Bone marrow (tissue), 2 donors: ENCODE measurements at places on chromosomes 7 and 10.

DNA sequence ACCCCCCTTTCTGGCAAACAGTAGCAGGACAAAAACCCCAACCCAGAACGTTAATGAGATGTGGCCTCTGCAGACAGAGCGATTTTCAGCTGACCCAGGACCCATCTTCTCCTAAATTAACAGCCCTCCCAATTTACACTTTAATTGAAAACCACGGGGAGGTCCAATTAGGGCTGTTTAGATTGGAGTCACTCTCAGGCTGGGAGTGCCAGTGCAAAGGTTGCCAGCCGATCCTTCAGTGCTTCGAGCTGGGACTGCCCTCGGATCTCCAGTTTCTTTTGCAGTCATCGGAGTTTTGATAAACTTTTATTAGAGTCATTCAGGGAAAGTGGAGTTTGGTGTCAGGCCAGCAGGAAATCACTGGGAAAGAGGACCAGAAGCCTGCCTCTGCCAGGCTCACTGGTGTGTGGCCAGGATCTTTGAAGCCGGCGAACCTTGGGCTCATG is 108.0 kb downstream of the DOCK1 start:
- no peak for DNase-seq

GRCh38 chr7:108270385-108271015 is 140.3 kb upstream of the LAMB4 start:
- DNase-seq: no peak

DNA sequence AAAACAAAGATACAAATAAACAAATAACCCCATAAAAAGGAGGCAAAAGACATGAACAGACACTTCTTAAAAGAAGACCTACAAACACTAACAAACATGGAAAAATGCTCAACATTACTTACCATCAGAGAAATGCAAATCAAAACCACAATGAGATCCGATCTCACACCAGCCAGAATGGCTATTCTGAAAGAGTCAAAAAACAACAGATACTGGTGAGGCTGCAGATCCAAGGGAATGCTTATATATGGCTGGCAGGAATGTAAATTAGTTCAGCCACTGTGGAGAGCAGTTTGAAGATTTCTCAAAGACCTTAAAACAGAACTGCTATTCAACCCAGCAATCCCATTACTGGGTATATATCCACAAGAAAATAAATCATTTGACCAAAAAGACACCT is 80.4 kb upstream of the NRP1 start:
- no peak for DNase-seq

DNA sequence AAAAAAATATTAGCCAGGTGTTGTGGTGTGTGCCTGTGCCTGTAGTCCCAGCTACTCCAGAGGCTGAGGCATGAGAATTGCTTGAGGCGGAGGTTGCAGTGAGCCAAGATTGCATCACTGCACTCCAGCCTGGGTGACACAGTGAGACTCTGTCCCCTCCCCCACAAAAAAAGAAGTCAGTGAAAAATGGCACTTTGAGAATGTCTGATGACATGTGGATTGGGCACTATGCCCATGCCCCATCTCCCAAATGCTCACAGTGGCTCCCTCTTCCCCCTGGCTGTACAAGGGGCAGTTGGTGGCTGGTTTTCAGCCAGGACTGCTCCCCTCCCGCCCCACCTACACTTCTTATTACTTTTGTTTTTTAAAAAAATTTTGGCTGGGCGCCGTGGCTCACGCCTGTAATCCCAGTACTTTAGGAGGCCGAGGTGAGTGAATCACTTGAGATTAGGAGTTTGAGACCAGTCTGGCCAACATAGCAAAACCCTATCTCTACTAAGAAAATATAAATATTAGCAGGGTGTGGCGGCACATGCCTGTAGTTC is 26.1 kb downstream of the IL15RA start:
- no peak for DNase-seq

DNA sequence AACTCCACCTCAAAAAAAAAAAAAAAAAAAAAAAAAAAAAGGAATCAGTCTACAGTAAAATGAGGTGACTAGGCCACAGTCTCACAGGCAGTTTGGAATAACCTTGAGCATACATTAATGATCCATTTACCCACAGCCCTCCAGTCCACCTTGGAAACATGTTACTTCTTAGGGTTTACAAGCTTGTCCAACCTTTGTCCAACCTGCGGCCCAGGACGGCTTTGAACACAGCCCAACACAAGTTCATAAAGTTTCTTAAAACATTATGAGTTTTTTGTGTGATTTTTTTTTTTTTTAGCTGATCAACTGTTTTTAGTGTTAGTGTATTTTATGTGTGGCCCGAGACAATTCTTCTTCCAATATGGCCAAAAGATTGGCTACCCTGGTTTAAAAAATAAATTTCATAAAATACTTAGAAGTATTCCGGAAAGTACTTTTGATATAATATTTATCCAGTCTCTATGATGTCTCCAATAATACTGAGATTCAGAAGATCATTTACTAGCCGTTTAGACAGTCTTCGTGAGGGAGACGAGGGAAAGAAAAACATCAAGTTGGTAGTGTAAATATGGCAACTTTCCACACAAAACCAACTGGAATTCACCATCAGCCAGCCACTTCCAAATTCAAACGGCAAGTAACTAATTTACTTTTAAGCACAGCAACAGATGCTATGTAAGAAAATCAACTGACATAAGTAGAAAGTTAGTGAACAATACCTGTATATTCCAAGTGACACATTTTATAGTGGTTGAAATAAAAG is 9.9 kb downstream of the BAZ1B start:
- DNase-seq: no peak

DNA sequence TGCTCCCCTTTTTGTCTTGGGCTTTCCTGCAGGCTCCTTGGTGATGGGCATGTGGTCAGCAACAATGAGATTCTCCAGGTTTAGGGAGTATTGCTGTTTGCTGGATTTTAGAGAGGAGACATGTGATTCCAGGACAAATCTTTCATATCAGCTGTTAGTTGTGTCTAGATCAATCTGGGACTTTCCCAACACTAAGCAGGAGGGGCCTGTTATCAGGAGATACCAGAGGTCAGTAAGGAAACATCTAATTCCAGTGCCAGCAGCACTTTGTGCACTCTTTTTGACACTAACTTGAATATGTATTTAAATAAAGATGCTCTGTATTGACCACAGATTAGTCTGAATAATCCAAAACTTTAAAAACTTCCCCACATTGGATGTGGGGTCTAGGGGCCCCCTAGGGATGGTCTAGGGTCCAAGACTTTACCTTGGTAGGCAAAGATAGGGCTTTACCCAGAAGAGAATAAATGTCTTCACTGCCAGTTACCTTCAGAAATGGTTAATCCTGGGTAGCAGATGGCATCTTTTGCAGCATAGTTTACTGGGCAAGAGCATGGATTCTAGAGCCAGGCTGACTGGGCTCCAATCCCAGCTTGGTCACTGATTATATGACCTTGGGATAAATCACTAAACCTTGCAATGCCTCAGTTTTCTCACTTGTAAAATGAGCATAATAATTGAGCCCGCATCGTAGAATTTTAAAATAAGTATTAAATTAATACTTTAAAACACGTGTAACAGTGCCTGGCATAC is 6.4 kb upstream of the FIGNL1 start:
- DNase-seq: no peak

DNA sequence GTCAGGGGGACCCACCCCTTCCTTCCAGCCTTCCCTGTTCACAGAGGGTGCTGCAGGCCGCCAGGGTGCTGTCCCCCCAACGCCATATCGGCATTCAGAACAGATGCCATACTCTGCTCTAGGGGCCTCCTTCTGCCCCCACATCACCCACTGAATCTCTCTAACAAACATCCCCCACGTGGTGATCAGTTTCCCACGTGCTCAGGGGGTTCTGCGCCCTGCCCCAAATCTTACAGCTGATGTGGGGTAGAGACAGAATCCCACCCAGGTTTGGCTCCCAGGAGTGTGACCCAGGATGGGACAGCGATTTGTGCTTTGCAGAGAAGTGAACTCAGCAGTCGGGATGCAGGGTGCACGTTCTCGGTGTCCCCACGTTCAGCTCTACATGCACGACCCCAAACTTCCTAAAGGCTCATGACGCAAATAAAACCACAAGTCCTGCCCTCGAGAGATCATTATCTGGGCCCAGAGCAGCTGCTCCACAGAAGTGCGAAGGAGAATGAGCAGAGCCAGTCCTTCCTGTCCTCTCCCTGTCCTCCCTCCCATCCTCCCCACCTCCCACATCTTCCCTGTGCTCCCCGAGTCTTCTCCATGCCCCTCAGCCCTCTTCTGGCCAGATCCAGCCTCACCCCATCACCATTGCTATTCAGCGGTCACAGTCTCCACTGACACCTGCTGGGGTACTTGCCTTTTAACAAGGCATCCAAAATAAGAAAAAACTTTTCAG is 423.4 kb downstream of the DNAJB6 start:
- DNase-seq: no peak

DNA sequence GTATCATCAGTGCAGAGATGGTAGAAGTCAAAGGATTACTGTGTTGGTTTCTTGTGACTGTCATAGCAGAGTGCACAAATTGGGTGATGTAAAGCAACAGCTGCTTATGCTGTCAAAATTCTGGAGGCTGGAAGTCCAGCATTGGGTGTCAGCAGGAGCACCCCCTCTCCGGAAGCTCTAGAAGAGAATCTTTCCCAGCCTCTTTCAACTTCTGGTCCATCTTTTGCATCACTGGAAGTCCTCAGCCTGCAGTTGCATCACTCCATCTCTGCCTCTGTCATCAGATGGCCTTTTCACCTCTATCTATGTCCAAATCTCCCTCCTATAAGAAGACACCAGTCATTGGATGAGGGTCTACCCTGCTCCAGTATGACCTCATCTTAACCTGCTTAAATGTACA is 35.8 kb upstream of the GALNTL5 start:
- no peak for DNase-seq

- DNase-seq: no peak
These were observed 40.2 kb upstream of the PROSER2 start for GRCh38 chr10:11782793-11783557.

DNA sequence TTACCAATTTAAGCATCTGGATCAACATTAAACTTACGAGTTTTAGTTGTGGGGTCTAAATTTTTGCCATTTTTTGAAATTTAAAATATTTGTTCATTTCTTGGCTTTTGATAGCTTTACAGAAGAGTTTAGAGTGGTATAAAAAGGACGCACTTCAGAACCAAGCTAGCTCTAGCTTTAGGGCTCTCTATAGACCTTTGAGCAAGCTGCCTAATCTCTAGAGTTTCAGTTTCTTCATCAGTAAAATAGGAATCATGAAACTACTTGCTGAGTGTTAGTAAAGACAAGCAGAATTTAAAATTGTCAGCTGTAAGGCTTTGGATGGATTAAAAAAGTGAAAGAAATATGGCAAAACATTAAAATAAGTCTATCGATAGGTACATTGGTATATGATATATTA is 266.5 kb downstream of the IPMK start:
- no peak for DNase-seq

DNA sequence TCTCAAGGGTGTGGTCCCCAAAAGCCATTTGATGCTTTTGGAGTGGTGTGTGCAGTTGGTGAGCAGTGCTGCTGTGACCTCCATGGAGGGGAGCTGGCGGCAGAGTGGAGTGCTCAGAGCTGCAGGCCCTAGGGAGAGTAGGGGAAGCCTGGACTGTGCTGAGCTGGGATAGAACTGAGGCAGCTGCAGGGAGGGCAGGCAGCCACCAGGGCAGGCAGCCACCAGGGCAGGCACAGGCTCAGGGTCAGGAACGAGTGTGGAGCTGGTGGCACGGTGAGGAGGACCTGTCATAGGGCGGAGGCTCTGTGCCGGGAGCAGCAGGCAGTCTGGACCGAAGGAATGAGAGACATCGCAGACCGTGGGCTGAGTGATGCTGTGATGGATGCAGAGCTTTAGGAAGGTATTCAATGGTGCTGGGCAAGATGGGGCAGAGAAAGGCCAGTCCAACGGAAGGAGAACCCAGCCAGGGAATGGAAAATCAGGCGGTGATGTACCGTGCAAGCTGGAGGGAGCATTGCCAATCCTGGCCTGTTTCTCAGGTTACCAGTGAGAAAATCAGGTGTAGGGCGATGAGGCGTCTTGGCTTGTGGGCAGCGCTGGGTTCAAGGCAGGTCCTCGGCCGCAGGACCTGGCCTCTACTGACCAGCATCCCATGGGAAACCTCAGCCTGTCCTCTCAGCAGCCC is 152.6 kb downstream of the CAMK1D start:
- DNase-seq: no peak

DNA sequence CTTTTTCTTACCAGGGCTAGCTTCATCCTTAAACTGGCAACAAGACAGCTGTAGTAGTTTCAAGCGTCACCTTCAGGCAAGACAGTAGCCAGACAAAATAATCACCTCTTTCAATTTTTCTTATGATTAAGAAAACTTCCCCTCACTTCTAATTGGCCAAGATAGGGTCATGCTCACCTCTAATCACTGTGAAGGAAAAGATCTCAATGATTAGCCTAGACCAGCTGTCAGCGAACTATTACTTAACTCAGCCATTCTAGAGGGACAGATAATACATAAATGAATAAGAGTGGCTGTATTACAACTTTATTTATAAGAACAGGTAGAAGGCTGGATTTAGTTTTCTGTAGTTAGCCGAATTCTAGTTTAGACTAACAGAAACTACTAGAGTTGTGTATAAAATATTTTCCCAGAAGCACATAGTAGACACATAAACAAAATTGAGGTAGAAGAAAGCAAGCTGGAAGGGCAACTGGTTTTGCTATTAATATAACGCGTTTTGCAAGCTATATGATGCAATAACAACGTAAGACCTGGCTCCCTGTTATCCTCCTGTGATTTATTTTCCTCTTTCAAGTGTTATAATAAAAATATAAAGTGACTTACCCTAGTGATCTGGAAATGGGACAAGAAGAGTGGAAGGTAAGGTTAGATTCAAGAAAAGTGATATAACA is 64.3 kb downstream of the ELAPOR2 start:
- no peak for DNase-seq

GRCh38 chr10:122045212-122045611 is 56.2 kb downstream of the TACC2 start:
- no peak for DNase-seq

- no peak for DNase-seq
These were observed 767.4 kb upstream of the GHITM start for GRCh38 chr10:83371696-83372490.

- no peak for DNase-seq
These were observed 3.3 kb downstream of the EPHA1 start for GRCh38 chr7:143405173-143406001.

DNA sequence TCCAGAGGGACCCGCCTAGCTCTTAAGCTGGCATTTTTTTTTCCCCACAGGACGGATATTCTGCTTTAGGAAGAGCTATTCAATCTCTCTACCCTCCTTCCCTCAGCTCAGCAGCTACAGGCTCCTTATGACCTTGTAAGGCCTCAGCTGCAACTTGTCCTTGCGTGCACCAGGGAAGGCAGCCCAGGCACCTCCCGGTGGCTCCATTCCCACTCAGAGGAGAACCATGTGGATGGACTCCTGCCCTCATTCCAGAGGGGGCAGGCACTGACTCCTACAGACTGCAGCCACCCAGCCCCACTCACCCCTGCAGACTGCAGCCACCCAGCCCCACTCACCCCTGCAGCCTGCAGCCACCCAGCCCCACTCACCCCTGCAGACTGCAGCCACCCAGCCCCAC is 73.7 kb downstream of the ITIH5 start:
- no peak for DNase-seq

- no peak for DNase-seq
These were observed 42.3 kb upstream of the GNA12 start for GRCh38 chr7:2886391-2886790.
